ENCODE measurements at places on chromosomes 12 and 14.

DNA sequence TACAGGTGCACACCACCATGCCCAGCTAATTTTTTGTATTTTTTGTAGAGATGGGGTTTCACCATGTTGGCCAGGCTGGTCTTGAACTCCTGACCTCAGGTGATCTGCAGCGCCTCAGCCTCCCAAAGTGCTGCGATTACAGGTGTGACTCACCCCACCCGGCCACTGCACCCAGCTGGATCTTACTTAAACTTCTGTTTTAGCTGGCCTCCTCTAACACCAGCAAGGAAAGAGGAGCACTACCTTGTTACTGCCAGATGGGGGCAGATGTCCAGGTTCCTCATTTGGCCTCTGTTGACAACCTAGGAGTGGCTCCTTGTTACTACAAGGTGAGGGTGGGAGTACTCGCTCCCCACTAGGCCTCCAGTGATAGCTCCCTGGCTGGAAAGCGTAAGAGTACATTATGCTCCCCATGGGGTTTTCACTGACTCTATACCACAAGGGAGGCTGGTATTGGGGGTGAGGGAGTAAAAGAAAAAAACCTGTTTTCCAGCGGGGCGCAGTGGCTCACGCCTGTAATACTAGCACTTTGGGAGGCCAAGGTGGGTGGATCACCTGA lies 13.2 kb upstream of the ARF6 start:
- peak; percentile 95 for DNase-seq

DNA sequence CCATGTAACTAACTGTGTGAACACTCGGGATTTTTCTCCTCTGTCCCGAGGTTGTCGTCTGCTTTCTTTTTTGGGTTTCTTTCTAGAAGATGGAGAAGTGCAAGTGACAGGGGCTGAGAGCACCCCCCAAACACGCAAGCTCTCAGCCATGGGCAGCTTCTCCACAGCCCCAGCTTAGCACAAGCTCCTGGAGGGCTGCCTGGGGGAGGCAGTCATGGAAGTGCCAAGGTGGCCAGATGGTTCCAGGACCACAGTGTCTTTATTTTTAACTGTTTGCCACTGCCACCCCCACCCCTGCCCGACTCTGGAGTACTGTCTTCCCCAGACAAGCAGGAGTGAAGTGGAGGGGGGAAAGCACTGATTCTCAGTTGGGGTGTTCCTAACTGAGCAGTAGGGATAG lies 58.2 kb downstream of the ST8SIA1 start:
- DNase-seq, result no peak

- DNase-seq, result no peak
These were observed 264.1 kb upstream of the FOXG1 start for GRCh38 chr14:28502517-28502916.

GRCh38 chr14:104636131-104636530 lies 31.6 kb upstream of the TMEM179 start:
- DNase-seq, result no peak

DNA sequence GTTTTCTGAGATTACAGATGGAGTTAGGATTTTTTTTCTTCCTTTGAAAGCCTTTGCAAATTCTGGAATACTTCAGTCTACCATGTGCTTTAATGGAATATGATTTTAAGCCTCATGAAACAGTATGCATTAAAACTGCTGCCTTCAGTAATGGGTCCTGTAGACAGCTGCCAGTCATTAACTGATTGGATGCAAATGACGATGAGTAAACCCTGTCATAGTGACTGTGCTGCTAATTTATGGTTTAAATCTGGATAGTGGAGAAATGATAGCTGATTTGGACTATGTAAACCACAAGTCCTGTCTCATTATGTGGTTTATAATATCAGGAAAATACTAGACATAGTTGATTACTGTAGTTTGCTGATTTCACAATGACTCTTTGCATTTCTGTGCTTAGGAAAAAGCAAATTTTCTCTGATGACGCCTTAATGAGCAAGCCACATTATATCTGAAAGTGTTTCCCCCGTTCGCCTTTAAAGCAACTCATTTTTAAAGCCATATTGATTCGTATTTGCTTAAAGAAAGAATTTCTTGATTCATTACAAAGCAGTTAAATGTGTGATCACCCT lies 217.6 kb downstream of the TMTC2 start:
- no peak for DNase-seq

DNA sequence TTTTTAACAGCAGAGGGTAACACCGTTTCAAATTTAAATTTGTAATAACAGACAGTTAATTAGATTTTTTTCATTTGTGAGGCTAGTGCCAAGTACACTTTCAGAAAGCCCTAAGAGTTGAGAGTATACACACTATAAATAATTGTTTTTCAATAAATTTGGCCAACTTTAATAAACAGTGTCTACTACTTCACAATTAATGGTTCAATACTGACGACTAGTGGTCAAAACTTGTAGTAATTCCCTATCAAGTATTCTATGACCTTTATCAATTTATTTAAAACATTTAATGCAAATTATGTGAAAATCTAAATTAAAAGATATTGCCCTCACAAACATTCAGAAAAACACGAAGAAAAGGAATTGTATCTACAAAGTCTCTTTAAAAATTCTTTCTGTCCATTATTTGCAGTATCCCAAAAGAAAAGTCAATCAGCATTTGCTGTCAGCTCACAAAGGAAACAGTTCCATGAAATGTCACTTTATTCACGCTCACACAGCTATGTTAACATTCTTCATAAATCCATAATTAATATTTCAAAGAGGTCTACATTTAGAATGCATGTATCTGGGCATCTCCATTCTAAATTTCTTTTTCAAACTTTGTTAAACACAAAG lies 91.2 kb downstream of the CEP128 start:
- peak; percentile 27 for DNase-seq

DNA sequence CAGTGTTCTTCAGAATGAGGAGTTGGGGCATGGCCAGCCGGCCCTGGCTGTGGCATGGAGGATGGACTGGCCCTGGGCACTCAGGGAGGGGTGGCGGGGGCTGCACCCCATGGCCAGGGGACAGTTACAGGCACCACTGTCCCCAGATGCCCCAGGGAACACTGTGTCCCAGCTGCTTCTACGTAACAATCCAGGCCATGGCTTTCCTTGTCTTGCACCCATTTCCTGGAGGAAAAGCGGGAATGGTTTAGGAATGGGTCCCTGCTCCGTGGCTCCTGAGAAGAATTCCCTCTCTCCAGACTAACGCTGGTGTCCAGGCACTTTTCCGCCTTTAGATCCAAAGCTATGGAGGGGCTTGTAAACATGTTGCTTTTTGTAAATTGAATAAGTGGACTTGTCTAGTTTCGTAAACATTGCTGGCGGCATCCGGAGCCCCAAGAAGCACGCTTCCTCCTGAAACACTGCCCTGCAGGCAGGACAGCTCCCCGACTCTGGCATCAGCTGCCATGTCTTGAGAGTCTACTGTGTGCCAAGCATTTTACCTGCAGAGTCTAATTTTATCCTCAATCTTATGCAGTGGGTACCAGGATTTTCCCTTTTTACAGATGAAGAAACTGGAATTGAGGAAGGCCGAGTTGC lies 238.3 kb downstream of the SLC41A2 start:
- DNase-seq, result no peak

DNA sequence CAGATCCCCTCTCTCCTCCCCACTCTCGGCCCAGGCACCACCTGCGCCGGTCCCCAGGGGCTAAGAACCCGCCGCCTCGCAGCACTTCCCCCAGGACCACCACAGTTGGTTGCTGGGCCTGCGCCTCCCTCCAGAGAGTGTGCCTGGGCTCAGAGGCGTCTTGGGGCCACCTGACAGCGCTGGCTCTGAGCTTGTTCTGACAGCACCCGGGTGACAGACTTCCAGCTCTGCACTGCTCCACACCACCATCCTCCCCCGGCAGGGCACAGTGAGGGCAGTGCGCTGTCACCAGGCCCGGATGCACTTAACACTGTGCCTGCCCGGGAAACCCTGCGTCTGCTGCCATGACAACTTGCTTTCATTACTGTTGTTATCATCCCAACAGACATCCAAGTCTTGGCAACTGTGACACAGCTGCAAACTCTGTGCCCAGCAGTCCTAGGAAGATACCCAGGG lies 6.6 kb downstream of the BRF1 start:
- DNase-seq, result peak; percentile 23

- no peak for DNase-seq
These were observed 33.0 kb downstream of the RNF34 start for GRCh38 chr12:121432740-121433480.

- no peak for DNase-seq
These were observed 51.8 kb downstream of the FAM222A start for GRCh38 chr12:109765446-109765810.

- DNase-seq, result no peak
These were observed 2.0 kb downstream of the RAN start for GRCh38 chr12:130873825-130874224.

DNA sequence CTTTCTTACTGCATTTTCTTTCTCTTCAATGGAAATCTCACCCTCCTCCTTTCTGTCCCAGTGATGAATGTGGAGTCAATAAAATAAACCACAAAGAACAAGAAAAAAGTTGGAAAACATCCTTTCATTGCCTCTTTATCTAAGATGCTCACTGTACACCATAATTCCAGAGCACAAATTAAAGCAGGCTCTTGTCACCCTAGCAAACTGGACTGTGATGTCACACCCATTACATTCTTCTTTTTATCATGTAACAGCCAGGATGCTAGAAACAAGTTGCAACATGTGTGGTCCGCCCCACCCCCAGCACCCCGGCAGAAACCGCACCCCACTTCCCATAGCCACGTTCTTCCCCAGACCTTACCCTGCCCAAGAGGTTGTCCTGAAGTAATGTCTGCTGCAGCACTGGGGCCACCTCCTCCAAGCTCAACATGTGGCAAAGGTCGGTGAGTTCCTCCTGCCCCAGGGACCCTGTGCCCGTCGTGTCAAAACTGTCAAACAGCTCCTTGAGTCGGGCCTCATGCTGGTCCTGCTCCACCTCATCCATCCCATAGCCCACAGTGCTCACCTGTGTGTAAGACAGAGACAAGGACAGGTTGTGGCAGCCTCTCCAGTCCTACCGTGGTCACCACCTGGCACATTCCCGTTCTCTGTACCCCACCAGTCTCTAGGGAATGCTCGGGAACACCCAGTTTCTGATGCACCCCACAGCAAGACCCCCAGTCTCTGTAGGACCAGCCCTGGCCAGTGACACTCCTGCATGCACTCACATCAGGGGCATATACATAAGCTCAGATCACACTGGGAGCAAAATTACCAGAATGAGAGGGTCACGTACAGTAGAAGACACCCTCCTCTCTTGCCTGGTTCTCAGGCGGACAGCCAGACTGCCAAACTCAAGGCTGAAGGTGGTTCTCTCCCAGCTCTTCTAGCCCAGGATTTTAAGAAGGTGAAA lies 9.2 kb downstream of the NIN start:
- DNase-seq, result no peak

GRCh38 chr14:63444588-63444987 lies 98.6 kb downstream of the PPP2R5E start:
- DNase-seq, result no peak
